Prostate gland (tissue), 2 donors: ENCODE measurements at places on chromosomes 3 and 15.

- DNase-seq: no peak
These were observed 72.9 kb downstream of the ATP8B4 start for GRCh38 chr15:50046159-50046558.

DNA sequence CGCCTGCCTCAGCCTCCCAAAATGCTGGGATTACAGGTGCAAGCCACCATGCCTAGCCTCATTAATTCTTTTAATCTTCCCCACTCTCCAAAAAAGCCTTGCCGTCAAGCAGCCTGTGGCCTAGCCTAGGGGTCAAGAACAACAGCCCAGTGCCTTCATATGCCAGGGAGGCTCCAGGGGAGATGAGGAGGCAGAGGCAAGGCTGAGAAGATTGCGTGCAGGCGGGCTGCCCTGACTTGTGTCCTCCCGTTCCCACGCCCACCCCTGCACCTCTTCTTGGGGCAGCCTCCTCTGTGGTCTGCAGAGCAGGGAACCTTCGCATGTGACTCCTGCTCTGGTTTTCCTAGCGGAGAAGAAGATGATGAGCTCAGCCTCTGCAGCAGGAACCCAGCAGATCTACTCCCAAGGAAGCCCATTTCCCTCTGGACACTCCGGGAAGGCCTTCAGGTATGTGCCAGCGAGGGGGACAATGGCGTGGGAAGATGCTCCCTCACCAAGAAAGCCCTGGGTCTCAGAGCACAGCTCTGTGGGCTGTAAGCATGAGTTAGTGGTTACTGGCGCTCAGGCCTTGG, 118.5 kb upstream of the ABHD17C start:
- no peak for DNase-seq

DNA sequence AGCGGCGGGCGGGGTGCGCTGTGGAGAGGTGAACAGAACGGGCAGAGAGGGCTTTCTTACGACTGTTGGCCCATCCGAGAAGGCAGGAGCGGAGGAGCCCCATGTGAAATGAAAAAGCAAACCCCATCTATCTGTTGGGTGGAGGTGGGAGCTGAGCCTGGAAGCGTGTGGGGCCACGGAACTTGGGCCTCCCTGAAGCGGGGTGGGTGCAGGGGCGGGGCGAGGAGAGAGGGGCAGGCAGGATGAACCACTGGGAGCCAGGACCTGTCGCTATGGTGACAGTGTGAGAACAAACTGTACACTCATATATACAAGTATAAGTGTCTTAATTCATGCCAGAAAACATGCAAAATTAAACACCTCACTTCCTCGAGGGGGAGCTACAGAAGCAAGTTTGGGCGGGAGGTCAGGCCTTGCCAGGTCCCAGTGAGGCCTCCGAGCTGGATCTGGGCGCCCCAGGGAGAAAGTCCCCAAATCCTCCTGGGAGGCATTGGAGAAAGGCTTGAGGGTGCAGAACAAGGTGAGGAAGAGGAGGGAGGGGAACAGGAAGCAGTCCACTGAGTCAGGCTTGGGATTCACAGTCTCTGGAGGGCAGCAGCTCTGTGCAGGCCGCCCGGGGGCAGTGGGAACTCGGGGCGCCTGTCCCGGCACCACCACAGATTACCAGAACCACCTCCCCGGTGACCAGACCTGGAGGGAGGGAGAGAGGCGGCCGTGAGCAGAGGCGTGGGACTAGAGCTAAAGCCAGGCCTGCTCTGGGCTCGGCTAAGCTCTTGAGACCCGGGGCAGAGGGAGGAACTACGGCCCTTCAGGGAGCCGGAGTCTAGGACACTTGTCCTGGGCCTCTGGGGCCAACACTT, 34.8 kb downstream of the RBPMS2 start:
- DNase-seq: peak; percentile 46

DNA sequence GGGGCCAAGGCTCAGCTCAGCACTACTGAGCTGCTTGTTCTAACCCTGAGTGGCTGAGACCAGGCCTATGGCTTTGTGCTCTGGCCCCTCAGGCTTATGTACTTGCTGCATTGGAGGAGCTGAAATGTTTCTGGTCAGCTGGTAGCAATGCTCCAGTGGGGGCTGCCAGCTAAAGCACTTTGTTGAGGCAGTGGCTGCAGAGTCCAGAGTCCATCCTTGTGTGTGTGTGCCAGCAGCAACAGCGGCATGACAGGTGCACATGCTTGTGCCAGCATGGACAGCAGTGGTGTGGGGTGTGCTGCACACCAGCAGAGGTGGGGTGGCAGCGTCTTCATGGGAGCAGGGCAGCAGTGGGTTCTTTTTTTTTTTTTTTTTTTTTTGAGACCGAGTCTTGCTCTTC, 169.1 kb downstream of the VPS8 start:
- DNase-seq: no peak

- DNase-seq: no peak
These were observed 51.1 kb downstream of the RSRC1 start for GRCh38 chr3:158160958-158161357.

- peak; percentile 49 for DNase-seq
These were observed 280.2 kb upstream of the NR2E3 start for GRCh38 chr15:71530116-71530515.

GRCh38 chr3:59829527-59829926, 779.7 kb upstream of the CFAP20DC start:
- DNase-seq: no peak

DNA sequence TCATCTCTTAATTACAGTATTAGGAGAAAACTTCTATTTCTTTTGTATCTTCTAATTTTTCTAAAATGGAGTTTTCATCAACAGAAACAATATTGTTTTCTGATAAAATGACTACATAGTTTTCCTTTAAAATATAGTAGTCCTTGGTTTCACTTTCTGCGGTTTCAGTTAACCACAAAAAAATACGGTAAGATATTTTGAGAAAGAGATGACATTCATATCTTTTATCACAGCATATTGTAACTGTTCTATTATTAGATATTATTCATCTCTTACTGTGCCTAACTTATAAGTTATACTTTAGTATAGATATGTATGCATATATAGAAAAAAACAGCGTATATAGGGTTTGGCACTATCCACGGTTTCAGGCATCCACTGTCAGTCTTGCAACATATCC, 2.3 kb downstream of the B4GALT4 start:
- no peak for DNase-seq

DNA sequence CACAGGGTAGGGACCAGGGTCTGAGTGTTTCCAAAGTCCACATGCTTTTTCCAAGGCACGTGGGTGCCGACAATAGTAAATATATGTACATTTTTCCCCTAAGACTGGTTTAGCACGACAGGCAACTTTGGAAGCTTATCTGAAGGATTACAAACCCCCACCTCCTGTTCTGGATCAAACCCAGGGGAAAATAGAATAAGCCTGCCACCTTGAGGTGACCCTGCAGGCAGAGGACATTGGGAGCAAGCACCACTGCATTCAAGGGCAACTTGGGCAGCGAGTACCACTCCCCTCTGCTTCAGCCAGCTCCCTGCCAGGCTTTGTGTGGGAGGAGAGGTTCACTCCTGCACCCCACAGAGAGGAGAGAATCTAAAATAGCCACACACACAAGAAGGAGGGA, 44.8 kb downstream of the KBTBD12 start:
- peak; percentile 6 for DNase-seq

DNA sequence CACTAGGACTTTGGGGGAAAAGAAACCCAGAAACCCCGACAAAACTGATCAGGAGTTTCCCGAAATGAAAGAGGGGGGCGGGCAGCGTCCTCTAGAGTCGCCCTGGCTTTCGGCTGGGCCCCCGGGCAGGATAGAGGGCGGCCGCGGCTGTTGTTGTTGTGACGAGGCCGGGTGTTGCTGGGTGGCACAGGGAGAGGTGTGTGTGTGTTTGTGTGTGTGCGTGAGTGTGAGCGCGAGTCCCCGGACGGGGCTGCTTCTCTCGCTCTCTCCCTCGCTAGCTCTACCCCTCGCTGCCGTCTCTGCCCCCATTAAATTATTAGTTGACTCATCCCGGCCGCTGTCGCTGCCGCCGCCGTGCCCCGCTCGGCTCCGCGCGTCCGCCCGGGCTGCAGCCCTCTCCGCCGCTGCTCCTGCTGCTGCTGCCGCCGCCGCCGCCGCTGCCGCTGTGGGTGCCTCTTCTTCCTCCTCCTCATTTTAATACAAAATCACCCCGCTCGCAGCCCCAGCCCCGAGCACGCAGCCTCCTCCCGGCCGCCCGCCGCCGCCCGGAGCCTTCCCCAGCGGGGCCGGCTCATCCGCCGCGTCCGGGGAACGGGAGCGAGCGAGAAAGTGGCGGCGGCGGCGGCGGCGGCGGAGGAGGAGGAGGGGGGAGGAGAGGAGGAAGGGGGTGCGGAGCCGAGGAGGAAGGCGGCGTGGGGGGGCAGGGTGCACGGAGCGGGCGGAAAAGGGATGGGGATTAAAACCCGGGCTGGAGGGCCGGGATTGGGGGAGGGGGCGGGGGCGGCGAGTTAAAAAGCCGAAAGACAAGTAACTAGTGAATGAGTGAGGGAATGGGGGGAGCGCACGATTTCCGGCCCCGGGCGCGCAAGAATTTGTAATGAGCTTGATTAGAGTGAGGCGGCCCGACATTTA, at the start of gene SATB1:
Gene SATB1 (minus strand): TSS at position 611 of the 912 bp plus-strand sequence. CDS start 4,372 bp downstream, outside the sequence.
- peak; percentile 86 for DNase-seq

GRCh38 chr15:76233921-76234320, 77.3 kb downstream of the ETFA start:
- DNase-seq: no peak

DNA sequence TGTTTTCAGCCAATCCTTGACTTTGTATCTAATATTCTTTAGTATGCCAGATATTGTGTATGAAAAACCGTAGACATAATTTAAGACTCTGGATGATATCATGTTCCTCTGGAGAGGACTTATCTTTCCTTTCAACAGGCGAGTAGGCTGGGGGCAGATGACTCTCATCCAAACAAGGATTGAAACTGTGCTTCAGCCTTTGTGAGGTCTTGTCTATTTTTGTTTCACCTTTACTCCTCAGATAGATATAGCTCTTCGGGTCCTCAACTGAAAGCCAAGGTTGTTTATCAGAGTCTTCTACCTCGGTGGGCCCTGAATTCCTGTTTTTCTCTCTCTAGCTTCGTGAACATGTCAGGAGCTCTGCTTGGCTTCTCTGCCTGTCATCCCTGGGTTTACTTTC, 66.0 kb downstream of the C3orf20 start:
- no peak for DNase-seq

DNA sequence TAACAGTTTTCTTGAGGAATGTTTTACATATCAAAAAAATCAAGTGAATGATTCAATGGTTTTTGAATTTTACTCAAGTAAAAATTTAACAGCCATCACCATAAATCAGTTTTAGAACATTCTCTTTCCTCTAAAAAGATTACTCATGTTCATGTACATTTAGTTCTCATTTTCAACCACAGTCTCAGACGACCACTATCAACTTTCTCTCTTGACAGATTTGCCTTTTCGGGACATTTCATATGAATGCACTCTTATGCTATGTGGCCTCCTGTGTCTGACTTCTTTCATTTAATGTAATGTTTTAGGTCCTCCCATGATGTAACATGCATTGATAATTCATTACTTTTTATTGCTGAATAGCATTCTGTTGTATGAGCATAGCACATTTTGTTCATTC, 309.3 kb upstream of the PLSCR5 start:
- no peak for DNase-seq

DNA sequence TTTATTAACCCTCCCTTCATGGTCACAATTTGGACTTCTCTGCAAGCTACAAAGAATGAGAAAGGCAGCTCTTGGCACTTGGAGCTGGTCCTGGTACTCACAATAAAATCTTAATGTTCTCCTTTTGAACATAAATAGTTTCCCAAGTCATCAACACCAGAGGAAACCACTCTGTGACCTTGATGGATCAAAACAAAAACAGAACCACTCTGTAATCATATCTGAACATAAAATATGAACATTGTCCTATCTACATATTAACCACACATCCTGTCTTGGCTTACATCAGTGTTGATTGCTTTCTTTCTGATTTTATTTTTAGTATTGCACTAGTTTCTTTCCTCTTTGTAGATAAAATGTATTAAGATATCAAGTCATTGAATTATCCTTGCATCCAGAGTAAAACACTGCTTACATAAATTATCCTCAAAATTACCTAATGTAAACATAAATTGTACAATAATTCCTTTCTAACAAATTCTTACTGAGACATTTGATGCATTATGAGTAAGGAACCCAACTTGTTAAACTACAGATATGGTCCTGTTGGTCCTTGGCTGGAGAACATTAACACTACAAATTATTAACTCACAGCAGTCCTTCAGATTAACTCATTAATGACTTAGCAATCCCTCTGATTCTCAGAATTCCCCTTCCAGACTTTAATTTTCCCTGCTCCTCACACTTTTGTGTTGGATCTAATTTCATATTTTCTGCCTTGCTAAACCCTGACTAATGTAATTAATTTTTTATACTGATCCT, 860.5 kb downstream of the DIPK2A start:
- DNase-seq: no peak

DNA sequence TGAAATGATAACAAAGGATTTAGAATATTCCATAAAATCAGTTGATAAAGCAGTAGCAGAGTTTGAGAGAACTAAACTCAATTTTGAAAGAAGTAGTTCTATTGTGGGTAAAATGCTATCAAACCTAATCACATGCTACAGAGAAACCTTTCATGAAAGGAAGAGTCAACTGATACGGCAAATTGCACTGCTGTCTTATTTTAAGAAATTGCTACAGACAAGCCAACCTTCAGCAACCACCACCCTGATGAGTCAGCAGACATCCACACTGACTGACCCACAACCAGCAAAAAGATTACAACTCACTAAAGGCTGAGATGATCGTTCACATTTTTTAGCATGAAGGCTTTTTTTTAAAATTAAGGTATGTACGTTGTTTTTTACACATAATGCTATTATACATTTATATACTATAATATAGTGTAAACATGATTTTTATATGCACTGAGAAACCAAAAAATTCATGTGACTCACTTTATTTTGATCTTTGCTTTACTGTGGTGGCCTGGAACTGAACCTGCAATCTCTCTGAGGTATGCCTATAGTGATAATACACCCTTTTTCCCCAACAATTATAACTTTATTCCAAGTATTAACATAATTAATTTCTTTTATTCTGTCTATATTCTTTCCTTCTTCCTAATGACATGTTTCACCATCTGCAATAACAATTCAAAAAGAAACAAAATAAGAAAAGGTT, 109.9 kb downstream of the TBC1D5 start:
- DNase-seq: no peak

- no peak for DNase-seq
These were observed 15.7 kb downstream of the CHST13 start for GRCh38 chr3:126539558-126540250.

GRCh38 chr3:142992323-142992722, 9.0 kb upstream of the U2SURP start:
- no peak for DNase-seq

- DNase-seq: no peak
These were observed 2.5 kb downstream of the ONECUT1 start for GRCh38 chr15:52787549-52788098.
